ENCODE measurements at places on chromosomes 2 and 18.

DNA sequence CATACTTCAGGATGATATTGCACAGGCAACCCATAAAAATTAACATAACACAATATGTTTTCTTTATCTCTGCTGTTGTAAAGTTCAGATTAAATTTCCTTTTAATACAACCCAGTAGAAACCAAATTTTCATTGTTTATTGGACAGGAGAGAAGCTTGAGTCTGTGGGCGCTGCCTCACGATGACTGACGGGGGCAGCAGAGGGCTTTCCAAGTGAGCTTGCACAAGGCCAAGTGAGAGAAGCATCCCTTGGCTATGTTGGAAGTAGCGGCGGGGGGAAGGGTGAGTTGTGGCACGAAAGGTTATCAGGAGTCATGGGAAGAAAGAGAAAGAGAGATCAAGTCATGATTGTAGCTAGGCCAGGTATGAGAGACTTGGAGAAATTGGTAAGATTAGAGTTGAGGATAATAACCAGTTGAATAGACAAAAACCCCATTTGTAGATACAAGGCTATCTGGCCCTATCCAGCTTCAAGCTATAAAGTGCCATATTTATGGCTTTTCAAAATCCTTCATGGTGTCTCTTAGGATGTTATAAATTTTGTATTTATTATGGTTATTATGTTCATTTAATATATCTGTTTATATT lies 413.7 kb upstream of the FAM98A start:
- no peak for DNase-seq

- DNase-seq: no peak
These were observed 586 bp downstream of the PDE11A start for GRCh38 chr2:178072000-178072382.

DNA sequence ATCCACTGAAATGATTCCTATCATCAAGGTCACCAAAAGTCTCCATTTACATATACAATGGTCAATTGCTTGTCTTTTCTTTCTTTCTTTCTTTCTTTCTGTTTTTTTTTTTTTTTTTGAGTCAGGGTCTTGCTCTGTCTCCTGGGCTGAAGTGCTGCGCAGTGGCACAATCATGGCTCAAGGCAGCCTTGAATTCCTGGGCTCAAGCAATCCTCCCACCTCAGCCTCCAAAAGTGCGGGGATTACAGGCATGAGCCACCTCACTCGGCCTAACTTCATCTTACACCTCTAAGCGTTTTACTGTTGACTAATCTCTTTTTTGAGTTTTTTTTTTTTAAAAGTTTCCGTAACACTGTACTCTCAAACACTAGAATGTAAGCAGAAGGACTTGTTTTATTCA lies 867 bp downstream of the SF3B6 start:
- no peak for DNase-seq

GRCh38 chr2:28577791-28578680 lies 82.2 kb downstream of the PLB1 start:
- no peak for DNase-seq

DNA sequence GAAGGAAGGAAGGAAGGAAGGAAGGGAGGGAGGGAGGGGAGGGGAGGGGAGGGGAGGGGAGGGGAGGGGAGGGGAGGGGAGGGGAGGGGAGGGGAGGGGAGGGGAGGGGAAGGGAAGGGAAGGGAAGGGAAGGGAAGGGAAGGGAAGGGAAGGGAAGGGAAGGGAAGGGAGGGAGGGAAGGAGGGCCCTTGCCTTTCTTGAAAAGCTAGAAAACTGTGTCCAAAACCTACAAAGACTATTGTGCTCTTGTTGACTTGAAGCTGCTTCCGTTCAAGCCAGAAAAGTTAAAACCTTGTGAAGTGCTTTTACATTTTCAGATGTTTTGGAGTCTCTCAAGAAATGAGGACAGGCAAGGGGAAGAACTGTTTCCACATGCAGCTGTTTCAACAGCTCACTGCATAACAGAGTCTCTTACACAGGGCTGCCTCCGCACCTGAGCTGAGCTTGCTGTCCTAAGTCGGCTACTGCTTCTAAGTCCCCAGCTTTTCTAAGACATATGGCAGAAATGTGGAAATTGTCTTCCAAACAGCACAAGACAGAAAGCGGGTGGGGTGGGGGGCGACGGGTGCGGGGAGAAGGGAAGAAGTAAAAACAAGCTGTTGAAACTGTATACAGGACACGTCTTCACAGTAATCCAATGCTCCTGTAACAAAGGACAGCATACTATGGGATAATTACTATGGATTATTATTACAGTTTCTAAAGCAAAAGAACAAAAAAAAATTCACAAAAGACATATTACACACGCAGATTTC lies 46.1 kb downstream of the BCL11A start:
- DNase-seq: no peak

DNA sequence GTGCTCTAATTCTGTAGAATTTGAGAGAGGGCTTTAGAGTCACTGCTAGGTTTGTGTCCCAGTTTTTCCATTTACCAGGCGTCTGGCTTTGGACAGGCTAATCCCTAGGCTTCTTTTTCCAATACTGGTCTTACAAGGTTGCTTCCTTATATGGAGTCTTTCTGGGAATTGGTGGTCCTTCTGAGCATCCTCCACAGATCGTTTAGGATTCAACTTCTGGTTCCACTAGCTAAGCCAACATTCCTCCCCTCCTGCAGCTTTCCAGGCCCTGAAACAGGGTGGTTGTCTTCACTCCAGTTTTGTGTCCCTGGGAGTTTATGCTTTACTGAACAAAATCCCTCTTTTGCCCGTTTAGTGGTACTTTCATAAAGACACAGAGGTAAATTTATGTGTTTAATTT lies 170.6 kb downstream of the CERS6 start:
- DNase-seq: no peak

Measured in stimulated activated CD8-positive, alpha-beta memory T cell treated with anti-CD3 and anti-CD28 coated beads, Interleukin-4, amount 100 ng/mL, for 1 hour (primary cell).